Hematopoietic multipotent progenitor cell (in vitro differentiated cells): ENCODE measurements at places on chromosomes 6 and 20.

- DNase-seq, result no peak
These were observed 142.9 kb downstream of the WDR27 start for GRCh38 chr6:169558774-169559441.

DNA sequence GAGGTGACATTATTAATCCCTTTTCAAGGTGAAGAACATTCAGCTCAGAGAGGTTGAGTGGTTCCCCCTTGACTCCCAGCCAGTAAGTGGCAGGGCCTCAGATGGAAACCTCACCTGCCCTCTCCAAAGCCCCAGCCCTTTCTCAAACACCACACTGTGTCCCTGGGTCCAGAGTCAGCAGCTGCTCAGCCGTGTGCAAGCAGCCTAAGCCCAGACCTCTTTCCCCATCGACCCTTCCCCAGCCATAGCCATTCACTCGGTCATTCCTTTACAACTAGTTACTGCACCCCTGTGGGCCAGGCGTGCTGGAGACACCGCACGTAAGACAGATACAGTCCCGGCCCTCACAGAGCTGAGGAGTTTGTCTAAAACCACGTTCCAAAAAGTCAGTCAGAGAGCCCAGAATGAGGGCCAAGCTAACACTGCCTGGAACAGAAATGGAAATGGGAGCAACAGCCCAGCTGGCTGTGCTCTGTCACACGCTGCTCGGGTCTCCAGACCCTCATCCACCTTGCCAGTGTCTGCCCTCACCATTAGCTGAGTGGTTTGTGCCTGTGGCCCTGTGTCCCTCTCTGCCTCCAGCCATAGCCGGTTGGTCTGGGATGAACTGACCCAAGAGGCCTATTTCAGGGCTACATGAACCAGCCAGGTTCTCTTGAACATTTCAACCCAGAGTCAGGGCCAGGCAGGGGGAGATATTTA is 29.6 kb downstream of the ZC3H12D start:
- DNase-seq, result no peak

DNA sequence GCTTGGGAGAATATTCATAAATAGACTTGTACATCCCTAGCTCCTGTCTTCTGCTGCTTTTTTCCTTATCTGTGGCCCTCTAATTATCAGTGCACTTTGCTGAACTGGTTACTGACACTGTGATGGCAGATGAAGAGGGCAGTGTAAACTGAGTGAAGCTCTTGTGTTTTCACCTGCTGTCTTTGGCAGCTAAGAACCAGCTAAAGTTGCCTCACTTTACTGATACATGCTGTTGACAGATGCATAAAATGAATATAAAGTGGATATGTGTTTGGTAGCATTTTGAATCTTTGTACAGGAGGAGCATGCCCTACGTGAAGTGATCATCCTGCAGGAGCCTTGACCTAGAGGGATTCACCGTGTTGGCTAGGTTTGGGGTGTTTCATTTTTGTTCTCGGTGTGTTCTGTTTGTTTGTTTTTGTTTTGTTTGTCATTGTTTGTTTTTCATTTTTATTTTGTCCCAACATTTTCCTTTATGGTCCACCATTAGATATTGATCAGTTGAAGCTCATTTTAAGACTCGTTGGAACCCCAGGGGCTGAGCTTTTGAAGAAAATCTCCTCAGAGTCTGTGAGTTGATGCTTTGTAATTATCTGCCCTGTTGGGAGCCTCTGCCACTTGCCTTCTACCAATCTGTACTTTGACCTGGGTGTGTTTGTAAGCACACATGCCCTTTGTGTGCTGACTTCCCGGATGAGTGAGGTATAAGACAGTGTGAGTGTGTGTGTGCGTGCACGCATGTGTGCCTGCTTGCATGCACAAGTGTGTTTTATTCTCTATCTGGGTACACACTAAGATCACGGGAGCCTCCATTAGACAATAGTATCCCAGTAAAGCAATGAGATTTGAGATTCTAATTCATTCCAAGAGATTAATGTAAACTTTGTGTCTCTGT is 34.6 kb upstream of the MAPK13 start:
- DNase-seq, result no peak

GRCh38 chr20:20528861-20529260 is 161.0 kb downstream of the INSM1 start:
- DNase-seq, result no peak

DNA sequence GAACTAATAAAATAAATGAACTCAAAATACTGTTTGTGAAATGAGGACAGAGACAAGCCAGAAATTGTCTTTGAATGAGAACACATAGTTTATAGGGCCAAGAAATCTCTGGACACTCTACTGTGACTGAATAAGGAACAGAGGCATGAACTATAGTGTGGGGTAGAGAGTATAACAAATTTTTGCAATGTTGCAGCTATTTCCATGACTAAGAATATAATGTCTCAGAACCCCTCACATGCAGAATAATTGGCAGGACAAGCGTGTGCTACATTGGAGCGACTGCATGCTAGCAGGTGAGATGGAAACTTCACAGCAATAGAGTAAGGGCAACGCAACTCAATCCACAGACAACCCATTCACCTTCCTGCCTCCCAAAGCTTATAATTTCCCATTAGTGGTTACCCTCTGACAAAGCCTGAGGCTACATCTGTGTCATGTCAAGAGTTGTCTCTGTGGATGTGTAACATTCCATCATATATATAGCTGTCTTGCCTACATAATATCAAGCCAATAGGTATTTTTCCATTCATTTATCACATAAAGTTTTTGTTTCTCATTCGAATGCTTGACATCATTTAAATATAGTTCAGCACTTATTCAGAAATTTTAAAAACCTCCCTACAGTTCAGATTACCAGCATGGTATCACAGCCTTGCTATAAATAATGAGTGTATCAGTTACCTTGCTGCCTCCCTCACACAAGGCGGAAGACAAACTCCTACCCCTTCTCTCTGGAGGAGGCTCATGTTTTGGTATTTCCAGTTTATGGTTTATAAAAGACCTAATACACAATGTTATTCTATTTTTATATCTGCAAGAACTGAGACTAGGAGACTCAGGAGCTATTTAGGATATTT is 47.9 kb upstream of the ECHDC1 start:
- DNase-seq, result no peak

GRCh38 chr6:66897576-66897975 is 1190.5 kb upstream of the EYS start:
- no peak for DNase-seq

GRCh38 chr20:13401596-13401995 is 180.5 kb downstream of the ISM1 start:
- DNase-seq, result no peak

DNA sequence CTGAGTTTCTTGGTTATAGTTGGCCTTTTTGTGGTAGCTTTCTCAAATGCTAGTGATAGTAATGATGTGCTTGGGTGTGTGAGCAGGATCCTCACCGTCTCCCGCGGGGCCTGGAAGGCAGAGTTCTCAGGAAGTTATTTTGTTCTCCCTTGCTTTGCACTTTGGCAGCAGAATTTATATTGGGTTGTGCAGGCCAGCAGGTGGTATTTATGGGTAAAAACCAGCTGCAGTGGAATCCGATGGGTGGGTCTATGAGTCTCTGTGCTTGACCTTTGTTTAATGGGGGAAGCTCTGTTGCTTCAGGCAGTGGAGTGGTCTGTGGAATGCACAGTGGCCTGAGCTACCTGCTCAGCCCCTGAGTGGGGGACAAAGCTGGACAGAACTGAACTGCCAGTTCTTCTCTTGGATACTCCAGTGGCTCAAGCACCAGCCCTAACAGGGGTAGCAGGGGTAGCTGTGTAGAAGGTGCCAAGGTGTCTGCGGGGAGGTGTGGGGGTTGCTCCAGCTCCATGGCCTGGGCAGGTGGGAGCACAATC is 27.3 kb downstream of the IGF2R start:
- DNase-seq, result no peak

- DNase-seq, result no peak
These were observed 1.6 kb upstream of the NT5DC1 start for GRCh38 chr6:116099036-116099435.

- no peak for DNase-seq
These were observed 259.9 kb downstream of the DLL1 start for GRCh38 chr6:170030821-170031471.

- DNase-seq, result no peak
These were observed 11.7 kb downstream of the ZBTB46 start for GRCh38 chr20:63819224-63819921.

DNA sequence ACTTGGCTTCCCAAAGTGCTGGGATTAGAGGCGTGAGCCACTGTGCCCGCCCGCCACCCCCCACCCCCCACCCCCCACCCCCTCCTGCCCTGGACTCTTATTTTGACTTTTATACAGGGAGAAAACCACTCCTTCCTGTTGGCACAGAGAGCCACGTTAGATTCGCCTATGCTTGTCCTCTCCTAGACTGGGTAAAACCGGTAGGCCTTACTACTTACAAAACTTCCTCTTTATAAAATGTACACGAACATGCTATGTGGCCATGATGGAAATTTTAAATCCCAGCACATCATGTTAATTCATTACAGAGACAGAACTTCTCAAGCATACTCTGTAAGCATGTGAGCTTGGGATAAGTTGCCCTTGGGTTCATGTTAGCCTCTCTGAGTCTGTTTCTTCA is 124.2 kb downstream of the SLC24A3 start:
- peak; percentile 19 for DNase-seq

DNA sequence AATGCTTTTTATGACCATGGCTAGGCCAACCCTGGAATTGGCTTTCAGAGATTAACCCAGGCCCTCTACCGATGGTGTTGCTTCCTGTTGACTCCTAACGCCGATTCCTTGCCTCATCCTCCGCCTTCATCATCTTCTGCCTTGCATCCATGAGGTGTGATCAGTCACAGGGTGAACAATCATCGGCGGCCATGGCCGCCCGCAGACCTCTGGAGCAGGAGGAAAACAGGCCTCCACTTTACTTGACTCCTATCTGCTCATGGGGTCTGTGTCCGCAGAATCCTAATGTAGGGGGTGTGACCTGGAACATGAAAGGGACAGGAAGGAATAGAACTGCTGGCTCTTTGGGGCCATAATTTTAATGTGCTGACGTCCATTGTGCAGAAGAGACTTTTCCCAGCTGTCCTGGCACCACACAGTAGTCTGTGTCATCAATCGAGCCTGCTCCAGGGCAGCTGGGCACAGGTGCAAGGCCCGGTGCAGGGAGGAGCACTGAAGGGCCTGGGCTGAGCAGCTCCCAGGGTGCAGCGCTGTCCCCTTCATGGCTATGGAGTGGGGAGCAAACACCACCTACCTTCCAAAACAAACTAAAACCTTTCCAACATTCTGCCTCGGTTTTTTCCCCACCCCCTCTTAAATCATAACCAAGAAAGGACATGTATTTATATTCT is 8.0 kb downstream of the SLC22A3 start:
- DNase-seq, result no peak

GRCh38 chr20:1001911-1002681 is at the start of gene RSPO4:
Gene RSPO4 (minus strand): TSS chr20:1002311. CDS start chr20:1002164, 147 bp downstream.
- DNase-seq, result no peak

DNA sequence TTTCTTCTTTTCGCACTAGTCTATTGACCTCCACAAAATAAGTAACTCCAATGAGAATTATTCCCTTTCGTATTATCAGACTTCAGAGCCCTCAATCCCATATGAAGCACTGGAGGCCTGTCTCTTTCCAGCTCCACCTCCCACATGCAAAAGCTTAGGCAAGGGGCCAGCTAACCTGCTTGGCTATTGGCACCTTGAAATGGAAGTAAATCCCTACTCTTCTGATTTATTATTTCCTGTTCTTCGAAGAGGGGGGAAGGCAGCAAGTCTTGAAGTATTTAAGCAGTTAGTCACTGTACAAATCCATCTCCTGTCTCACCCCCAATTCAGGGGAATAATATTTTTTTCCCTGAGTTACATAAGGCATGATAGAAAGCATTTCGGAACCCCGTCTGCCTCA is 577.8 kb downstream of the MAFB start:
- no peak for DNase-seq

- DNase-seq, result peak; percentile 70
These were observed 240.9 kb downstream of the PHACTR1 start for GRCh38 chr6:12957321-12958051.

DNA sequence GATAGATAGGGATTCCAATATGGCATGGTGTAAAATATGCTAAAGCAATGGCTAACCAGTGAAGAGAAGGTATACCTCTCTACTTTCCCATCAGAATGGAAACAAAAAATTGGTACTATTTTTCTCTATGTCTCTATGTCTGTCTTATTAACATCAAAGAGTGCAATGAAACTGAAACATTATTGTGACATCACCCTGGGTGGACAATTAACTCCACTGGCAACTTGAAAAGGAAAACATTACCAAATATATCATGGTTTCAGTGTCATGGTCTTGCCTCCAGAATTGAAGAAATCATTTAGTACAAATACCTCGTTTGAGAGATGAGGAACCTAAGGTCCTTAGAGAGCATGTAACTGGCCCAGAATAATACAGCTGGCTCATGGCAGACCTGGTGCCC is 1132.5 kb upstream of the MAP3K7 start:
- DNase-seq, result no peak

DNA sequence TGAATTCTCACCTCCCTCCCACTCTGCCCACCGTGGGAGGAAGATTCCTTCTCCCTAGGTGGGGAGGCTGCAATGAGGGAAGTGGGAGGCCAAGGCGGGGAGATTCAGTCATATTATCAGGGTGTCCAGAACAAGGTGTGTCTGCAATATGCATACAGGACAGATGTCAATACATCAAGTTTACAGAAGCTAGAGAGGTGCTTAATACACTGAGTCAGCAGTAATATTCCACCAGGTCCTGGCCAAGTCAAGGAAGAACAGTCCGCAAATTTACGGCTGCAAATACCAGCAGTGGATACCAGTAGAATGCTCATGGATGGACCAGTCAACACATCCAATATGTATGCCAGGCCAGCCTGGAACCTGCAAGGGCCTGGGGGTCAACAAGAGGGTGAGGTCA is 119.0 kb downstream of the MCHR2 start:
- DNase-seq, result no peak

DNA sequence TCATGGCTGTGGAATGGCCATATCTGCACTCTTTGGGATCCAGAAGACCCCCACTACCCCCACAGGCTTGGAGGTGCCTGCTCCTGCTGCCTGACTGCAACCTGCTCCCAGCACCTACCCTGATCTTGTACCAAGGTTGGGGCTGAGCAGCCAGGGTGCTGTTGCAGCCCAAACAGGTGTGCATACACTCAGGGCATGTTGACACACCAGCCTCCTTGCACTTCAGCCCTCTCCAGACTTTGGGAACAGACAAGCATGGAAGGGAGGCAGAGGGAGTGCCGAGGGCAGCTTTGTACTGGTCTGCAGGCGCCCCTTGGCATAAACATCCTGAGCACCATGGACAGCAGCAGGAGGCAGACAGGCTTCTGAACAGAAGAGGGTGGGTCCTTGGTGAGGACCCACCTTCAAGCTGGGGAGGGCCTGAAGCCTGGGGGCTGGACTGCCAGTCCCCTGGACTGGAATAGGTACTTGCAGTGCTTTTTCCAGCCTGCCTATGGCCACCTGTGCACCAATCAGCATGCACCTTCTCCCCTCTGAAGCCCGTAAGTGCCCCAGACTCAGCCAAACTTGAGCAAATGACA is 1675.8 kb downstream of the HACE1 start:
- DNase-seq, result no peak

DNA sequence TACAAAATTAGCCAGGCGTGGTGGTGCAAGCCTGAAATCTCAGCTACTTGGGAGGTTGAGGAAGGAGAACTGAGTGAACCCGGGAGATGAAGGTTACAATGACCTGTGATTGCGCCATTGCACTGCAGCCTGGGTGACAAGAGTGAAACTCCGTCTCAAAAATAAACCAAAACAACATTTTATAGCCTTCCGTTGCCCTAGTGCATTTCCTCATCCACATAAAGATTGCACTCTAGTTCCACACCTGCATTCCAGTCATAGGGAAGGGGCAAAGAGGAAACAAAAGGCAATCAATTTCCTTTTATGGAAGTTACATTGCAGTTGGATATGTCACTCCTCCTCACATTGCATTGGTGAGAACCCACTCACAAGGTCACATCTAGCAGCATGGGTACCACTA is 182.7 kb upstream of the ARG1 start:
- DNase-seq, result no peak

- no peak for DNase-seq
These were observed 7.7 kb downstream of the ZHX3 start for GRCh38 chr20:41309817-41310216.
